ENCODE measurements at places on chromosomes 4 and X. TPM values are rescaled to one million over a fixed set of nuclear protein-coding genes. Genes with fewer than 3 reads are reported as not detected.
A peak's percentile ranks its signal among the peaks of the same experiment; 100 is the strongest.

The NHSL2 gene
- polyA plus RNA-seq, result 6.7 TPM

DNA sequence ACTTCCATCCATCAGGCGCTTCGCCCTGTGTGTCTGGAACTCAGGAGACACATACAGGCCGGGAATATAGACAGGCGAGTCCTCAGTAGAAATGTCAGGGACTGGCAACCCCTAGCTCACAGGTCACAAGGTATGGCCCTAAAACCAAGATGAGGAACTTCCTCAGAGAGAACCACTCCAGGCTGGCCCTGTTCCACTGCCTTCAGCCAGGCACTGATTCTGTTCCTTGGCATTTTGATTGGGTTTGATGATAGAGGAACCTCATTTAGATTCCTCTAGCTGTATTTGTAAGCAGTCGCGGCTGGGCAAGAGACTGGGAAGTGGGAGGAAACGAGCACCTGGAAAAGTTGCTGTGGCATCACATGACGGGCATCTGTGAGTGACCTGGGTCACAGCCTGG lies 8.1 kb downstream of the HPSE start:
- no peak for DNase-seq

The CSN1S1 gene
- polyA plus RNA-seq, result not detected

GRCh38 chr4:4791299-4792111 lies 68.0 kb upstream of the MSX1 start:
- DNase-seq, result no peak

The GAGE12J gene
- polyA plus RNA-seq, result not detected

The TMEM35A gene
- 1.6 TPM for polyA plus RNA-seq

DNA sequence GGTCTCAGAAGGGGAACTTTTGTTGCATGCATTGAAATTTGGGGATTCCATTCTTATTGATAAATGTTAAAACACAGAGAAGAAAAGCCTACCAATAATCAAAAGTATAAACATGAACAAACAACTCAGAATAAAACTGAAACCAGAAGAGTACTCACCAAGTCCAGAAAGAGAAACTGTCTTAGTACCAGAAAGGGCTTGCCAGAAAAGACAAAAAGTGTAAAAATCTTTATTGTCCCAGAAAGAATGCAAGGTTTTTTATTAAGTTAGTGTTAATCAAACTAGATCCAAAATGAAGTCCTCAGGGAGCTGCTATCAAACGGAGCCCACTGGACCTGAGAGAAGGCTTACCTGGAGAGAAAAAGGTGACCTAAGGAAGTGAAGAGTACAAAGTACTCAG lies 897.5 kb downstream of the PCDH7 start:
- no peak for DNase-seq

DNA sequence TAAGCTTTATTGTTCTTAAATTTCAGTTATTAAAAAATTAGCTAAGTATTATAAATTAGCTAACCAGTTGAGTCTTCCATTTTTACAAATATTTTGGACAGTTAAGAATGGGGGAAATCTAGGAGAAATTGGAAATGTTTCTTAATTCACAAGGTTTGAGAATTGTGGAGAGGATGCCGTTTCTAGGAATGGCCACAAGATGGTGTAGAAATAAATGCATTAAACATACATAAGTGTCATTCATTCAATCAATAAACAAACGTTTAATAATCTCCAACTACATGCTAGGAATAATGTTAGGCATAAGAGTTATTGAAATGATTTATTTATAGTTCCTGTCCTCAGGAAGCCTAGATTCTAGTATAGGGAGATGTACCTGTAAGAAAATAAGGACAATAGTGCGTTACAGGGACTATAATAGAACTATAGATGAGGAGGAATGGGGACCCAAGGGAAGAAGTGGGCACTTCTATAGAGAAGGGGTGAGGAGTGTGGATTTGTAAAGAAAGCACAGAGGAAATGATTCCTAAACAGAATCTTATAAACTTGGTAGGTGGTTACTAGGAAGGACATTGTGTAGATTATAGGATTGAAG lies 195.7 kb upstream of the ANK2 start:
- no peak for DNase-seq

GRCh38 chrX:113269203-113269602 lies 428.6 kb upstream of the AMOT start:
- DNase-seq, result no peak

DNA sequence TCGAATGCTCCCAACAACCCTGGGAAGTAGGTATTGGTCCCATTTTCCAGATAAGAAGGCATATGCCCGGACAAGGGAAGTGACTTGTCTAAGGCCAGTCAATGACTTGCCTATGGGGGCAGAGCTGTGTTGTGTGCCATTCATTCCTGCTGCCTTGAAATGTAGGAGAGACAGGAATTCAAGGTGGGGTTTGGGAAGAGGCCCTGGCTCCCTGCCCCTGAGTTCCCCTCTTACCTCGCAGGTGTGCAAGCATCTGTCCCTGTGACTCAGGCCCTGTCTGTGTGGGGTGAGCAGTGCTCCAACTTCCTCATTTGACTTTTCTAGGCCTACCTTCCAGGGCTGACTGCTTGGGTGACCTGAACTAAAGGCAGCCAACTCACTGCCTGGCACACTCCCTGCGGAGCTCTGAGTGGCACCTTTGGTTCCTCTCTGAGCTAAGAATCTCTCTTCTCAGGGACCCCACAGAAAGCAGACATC lies 5.1 kb downstream of the EFNB1 start:
- DNase-seq, result no peak

DNA sequence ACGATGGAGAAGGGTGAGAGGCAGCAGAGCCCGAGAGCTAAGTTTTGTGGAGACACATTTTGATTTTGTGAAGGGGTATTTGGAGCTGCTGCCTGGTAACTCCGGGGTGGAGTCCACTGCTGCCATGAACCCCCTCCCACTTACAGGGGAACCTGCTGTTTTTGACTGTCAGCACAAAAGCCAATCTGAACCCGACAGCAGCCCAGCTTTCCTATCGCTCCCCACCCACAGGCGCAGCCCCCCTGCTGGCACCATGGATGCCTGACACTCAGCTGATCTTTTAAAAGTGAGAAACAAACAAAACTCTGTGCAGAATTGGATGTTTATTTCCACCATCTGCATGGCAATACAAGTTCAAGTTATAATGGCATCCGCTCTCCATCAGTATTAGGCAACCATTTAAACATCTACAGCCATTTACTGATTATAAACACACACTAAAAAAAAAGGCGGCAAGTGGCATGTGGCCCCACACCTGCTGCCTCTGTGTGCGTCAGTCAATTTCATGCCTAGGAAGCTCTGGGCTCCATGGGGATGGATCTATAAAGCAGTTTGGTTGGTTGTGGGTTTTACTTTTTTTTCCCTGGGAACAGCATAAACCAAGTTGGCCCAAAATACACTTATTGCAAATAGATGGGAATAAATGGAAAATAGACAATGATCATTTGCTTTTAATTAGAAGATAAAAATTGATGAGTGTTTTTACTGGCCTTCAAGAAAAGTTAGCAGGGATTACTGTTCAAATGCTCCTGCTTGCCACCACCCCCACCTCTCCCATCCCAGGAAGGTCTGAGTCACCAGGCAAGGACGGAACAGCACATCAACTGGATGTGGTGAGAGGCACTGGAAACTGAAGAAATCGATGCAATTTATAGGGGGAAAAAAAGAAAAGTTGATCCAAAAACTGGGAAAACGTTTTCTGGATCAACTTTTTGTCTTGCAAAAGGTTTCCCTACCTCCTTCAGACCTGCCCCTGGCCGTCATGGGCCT lies 46.0 kb downstream of the SEPSECS start:
- no peak for DNase-seq

The POF1B gene
- polyA plus RNA-seq, result 0.05 TPM

DNA sequence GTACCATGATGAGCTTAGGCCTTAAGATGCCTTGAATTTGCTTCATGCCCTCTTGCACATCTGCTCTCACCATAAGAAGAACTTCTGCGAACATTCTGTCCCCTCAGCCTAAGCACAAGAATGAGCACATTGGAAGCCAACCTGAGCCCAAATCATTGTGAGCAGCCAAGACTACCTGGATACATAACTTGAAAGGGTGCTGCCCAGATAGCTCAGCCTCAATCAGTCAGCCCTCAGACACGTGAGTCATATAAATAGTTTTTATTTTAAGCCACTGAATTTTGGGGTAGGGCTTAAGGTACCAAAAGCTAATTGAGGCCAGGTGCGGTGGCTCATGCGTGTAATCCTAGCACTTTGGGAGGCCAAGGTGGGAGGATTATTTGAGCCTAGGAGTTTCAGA lies 27.5 kb upstream of the BBS12 start:
- DNase-seq, result no peak

DNA sequence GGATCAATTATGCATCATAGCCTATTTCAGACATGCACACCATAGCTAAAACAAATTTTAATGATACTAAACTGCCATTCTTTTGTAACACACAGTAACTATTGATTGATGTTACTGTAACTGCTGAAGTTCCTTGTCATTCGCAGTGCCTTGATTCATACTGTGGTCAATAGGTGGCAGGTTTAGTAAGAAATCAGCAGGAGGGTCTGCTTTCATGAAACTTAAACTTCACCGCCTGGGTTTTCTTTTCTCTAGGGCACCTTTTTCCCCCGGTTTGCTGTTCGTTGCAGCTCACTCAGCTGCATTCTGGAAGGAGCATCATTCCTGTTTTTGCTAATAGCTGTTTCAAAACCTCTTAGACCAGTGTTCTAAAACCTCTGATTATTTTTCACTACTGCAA lies 88.1 kb downstream of the RPA4 start:
- DNase-seq, result no peak

The USP17L5 gene
- not detected for polyA plus RNA-seq

DNA sequence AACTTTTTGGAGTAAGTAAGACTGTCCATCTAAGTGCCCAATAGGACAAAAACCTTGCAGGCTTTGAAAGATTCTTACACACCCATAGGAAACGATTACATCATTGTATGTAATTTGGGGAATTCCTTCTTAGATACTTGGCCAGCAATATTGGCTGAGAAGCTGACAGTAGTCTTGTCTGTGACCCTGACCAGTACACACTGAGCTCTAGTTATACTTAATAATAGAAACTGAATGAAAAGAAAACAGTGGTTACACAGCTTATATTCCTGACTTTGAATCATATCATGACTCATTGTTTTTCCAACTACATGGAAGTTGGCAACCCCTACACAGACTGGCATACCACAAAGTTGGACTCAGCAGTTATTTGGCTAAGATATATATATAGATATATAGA lies 7.1 kb upstream of the TLR2 start:
- no peak for DNase-seq

GRCh38 chr4:153060196-153060595 lies 124.1 kb downstream of the FHDC1 start:
- no peak for DNase-seq

The MAGEA10 gene
- polyA plus RNA-seq, result not detected

- no peak for DNase-seq
Measured at GRCh38 chr4:66991521-66991920, 553.8 kb downstream of the CENPC start.

- DNase-seq, result no peak
Measured at GRCh38 chr4:26803211-26803861, 57.3 kb upstream of the STIM2 start.

GRCh38 chr4:53697016-53697685 lies 105.9 kb upstream of the LNX1 start:
- no peak for DNase-seq

DNA sequence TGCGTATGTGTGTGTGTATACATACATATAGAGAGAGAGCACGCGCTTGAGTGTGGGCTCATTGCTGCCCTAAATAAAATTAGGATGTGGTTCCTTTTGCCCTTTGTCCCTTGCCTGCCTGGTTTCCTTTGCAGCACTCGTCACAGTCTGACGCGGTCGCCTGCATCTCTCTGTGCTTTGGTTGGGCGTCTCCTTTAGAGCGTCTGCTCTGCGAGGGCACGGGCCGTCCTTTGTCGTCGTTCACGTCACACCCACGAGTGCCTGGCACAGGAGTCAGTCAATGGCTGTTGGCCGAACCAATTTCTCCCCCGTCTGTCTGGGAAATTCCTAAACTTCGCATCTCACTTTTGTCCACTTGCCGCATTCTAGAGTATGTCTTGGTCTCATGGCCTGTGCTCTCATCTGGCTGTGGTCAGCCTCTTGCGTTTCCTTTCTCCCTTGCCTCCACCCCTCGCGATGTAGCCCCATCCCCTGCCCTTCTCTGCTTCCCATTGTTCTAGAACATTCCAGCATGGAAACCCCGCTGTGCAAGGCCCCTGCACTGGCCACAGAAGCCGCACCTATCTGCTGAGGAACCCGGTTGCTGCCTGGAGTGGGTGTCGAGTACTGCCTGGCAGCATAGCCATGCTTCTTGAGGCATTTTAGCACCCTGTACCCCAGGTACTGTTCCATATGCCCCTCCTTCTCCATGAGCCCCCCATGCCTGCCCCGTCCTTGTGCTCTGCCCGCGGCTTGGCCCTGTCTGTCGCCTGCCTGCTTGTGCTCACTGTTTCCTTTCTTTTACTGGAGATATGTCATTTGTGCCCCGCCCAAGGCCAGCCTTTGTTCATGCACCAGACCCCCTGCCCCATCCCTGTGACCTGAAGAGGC lies 8.0 kb downstream of the MAEA start:
- DNase-seq, result no peak

GRCh38 chr4:127533028-127533700 lies 99.6 kb upstream of the INTU start:
- DNase-seq, result peak; percentile 97

The CT83 gene
- polyA plus RNA-seq, result not detected

- no peak for DNase-seq
Measured at GRCh38 chr4:55729351-55730279, 90.0 kb upstream of the EXOC1L start.

Measured in forelimb muscle (tissue), 1 donor.